ENCODE measurements at places on chromosomes 13 and 19.

GRCh38 chr13:91052876-91053275, 294.6 kb upstream of the MIR17HG start:
- DNase-seq, result no peak

GRCh38 chr13:83088858-83089257, 793.4 kb downstream of the SLITRK1 start:
- no peak for DNase-seq

DNA sequence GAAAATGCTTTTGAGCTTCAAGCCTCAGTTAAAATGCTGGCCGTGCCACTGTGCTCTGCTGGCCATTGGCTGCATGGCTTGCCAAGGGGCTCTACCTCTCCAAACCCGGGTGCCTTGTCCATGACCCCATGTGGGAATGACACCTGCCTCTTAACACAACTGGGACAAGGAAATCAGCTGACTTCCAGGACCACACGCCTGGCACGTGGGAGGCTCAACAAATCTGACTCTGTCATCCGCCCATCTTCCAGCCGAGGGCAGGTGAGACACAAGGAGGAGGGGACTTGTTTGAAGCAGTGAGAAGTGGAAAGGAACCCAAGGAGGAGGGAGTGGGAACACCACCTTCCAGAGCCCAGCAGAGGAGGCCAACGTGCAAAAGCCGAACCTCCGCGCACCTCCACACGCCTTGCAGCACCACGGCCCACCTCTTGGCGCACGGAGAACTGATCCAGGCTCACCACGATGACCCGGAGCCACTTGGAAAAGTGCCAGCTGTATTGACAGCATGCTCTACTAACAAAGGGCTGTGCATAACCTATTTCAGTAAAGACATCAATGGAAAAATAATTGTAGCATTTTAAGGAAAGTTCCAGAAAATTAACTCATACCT, 38.3 kb downstream of the COL4A1 start:
- DNase-seq, result no peak

DNA sequence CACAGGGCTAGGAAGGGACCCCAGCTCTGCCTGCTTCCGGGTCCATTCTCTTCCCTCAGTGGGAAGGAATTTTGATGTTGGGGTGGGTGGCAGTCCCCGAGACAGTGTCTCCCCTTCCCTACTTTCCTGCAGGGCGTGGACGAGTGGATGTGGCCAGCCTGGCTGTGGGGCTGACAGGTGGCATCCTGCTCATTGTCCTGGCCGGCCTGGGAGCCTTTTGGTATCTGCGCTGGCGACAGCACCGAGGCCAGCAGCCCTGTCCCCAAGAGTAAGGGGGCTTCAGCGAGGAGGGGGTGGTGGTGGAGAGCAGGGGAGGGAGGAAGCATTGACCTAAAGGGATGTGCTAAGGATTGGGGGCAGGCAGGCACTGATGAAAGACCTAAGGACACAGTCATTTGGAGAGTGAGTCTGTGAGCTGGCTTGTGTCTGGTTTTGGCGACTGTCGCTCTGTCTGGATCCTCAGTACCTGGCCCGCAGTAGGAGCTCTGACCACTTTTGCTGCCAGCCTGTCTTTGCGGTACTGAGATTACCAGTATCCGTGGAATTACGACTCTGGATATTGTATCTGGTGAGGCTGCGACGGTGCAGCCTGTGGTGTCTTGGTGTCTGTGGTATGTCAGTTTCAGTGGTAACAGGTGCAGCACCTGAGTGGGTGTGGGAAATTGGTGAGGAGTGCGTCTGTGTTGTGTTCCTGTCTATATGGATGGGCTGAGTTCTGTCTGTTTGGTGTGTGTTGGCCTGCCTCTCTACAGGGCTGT, 2.4 kb upstream of the PRR12 start:
- DNase-seq, result no peak

GRCh38 chr19:40623403-40624251, 22.5 kb downstream of the LTBP4 start:
- DNase-seq, result no peak
